IMR-90 (cell line): ENCODE measurements at places on chromosomes 5 and 9. TPM values are rescaled to one million over a fixed set of nuclear protein-coding genes. Genes with fewer than 3 reads are reported as not detected.

DNA sequence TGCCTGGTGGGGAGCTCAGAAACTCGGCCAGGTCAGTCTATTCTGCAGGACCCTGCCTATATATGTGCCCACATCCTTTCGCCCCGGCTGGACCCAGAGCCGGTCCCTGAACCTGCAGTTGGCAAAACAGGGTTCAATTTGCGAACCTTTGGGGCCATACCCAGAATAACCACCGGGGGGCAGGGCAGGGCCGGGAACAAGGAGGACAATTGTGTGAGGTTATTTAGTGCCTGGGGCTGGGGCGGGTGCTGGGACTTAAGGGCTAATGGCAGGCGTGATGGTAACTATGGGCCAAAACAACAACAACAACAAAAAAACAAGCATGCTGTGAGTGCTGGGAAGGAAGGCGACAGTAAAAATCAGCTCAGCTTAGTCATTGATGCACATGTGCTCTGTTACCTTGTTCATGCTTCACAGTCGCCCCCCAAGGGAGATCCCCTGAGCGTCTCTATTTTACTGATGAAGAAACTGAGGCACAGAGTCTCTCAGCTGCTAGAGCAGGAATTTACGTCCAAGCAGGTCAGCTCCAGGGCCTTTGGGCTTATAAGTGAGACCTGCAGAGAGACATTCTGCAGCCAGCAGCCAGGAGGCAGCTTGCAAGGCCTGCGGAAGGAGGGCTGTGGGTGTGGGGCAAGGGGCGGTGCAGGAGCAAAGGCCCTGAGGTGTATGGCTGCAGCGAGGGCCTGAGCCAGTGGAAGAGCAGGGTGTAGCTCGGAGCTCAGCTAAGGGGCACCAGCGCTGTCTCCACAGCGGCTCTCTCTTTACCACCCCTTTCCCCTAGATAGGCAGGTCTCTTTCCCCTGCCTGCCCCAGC lies 106.0 kb downstream of the PHF2 start:
- DNase-seq: peak; percentile 23

GRCh38 chr5:137280656-137281055 lies 218.5 kb downstream of the SPOCK1 start:
- no peak for DNase-seq

The FSTL4 gene
- total RNA-seq: 0.18 TPM in 1 of 2 replicates, not detected in the other

The ENTREP1 gene
- total RNA-seq: not detected in 2 replicates

- DNase-seq: no peak
These were observed 79.7 kb upstream of the FCN2 start for GRCh38 chr9:134800791-134801339.

- DNase-seq: no peak
These were observed 62.0 kb downstream of the ENC1 start for GRCh38 chr5:74578356-74579044.

DNA sequence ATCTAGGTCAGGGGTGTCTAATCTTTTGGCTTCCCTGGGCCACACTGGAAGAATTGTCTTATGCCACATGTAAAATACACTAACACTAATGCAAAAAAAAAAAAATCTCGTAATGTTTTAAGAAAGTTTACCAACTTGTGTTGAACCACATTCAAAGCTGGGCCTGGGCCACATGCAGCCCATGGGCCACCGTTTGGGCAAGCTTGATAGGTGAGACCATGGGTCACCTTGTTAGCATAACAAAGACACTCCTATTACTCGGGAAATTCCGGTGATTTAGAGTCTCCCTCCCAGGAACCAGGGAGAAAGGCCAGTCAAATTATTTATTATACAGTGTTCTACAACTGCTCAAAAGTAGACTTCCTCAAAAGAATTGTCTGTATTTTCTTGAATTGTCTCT lies 12.7 kb downstream of the RECK start:
- DNase-seq: no peak

- DNase-seq: peak; percentile 4
These were observed 125.3 kb upstream of the MARCHF11 start for GRCh38 chr5:16304846-16305245.

The IFNK gene
- total RNA-seq: not detected in 2 replicates

GRCh38 chr9:12413986-12414385 lies 279.2 kb upstream of the TYRP1 start:
- DNase-seq: no peak

- DNase-seq: no peak
These were observed 16.8 kb downstream of the C1QTNF3 start for GRCh38 chr5:34026089-34026761.

The ZNF608 gene
- total RNA-seq: 15.1 and 16.4 TPM in 2 replicates

The PCDHB12 gene
- total RNA-seq: under 0.01 and 0.18 TPM in 2 replicates

The PCDHGA9 gene
- total RNA-seq: 3.9 and 4.5 TPM in 2 replicates

DNA sequence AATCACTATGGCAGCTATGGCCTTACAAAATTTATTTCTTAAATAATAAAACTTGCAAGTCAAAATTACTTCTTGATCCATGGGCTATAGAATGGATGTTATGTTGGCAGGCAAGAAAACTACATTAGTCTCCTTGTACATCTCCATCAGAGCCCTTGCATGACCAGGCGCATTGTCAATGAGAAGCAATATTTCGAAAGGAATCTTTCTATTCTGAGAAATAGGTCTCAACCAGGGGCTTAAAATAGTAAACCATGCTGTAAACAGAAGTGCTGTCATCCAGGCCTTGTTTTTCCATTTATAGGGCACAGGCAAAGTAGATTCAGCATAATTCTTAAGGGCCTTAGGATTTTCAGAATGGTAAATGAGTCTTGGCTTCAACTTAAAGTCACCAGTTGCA lies 220.1 kb downstream of the SREK1 start:
- DNase-seq: no peak

DNA sequence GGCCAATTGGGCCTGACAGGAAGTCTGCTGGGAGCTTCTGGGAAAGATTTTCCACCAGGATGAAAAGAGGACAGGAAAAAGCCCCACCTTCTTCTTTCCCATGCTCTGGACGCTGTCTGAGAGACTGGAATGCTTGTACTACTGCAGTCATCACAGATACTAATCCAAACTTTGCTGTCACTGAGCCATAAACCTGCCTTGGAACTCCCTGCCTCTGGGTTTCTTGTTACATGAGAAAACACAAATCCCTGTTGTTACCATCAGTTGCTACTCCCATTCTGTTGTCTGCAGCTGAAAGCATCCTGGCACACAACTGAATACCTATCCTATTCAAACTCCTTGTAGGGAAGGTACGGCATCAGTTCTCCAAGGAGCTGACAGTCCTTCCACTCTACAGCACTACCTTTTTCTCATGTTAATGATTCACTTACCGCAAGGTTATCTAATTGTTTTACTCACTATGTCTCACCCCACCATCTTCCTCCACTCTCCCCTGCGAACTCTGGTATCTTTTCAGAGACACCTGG lies 167.5 kb downstream of the CDK5RAP2 start:
- DNase-seq: peak; percentile 89
